ENCODE measurements at places on chromosomes 2 and 18. TPM values are rescaled to one million over a fixed set of nuclear protein-coding genes. Genes with fewer than 3 reads are reported as not detected.

The GPC1 gene
- 89.2 TPM for total RNA-seq

The METTL8 gene
- total RNA-seq, result 22.2 TPM

The ESPNL gene
- total RNA-seq, result not detected

The TRAF3IP1 gene
- 17.2 TPM for total RNA-seq

The SLC5A7 gene
- total RNA-seq, result 1.3 TPM

The TGFBRAP1 gene
- total RNA-seq, result 30.4 TPM

The CHRNG gene
- total RNA-seq, result not detected

The LRRC30 gene
- total RNA-seq, result not detected

The GULP1 gene
- 54.1 TPM for total RNA-seq

The KCNJ3 gene
- 15.7 TPM for total RNA-seq

The UGT1A3 gene
- not detected for total RNA-seq

The SPAG16 gene
- total RNA-seq, result 74.2 TPM

The SCLY gene
- 19.4 TPM for total RNA-seq

The GKN2 gene
- total RNA-seq, result not detected

All from parietal lobe (tissue), 2 donors.